ENCODE measurements at places on chromosomes 16 and 17.
A peak's percentile ranks its signal among the peaks of the same experiment; 100 is the strongest.

DNA sequence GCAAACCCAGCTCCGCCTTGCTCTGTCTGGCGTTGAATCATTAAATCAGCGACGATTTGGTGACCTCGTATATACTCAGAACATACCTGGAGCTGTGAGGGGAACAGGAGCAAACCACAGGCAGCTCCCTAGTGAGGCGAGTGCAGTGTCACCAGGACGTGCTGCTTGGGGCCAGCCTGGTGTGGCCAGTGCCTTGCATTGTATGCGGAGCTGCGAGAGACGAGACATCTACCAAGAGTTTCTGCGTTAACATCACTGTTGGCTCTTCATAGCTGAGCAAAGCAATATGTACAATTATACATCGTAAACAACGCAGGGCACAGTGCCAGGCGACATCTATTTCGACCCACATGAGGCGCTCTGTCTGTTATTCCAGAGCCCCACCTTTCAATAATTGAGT is 27.9 kb downstream of the MINK1 start:
- no peak for DNase-seq

DNA sequence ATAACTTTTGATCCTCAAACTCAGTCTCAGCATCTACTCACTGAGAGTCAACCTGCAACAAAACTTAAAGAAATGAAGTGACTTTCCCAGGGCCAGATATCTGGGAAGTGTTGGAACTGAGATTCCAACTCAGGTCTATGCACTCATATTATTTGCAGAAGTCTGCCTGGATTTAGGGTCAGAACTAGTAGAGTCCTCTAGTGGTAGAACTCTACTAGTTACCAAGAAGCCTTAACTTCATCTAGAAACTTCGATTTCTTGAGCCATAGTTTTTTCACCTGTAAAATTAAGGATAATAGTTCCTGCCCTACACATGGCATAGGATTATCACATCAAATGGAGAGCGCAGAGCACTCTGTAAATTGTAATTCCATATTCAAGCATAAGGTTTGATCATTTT is 23.4 kb upstream of the KRT24 start:
- DNase-seq, result no peak

DNA sequence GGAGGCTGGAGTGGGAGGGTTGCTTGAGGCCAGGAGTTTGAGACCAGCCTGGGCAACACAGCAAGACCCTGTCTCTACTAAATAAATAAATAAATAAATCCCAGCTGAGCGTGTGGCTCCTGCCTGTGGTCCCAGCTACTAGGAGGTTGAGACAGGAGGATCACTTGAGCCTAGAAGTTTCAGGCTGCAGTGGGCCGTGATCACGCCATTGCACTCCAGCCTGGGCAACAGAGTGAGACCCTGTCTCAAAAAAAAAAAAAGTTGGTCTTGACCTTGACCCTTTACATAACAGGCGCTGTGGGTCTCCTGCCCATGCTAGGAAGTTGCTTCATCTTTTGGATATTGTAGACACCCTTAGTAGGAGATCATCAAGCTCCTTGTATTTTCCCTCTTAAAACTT is 11.4 kb downstream of the ACSF2 start:
- DNase-seq, result no peak

- DNase-seq, result peak; percentile 85
Measured at GRCh38 chr17:15257258-15257788, 7.8 kb downstream of the PMP22 start.

DNA sequence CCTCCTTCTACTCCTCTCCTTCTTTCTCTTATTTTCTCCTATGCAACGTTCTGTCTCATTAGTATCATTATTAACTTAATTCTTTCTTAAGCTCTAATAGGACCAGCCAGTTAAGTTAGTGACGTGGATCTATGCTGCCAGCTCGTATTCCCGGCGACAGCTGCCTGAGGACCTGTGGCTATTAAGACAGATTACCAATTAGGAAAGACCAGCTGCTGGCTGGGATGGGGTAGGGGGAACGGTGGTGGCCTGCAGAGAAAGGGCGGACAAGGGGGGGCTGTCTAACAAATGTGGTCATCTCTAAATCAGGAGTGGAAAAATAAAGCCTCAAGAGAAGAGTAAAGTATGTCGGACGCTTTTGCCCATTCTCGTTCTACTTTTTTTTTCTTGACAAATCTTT is 770 bp upstream of the MYH3 start:
- DNase-seq, result peak; percentile 45

GRCh38 chr16:85249418-85250146 is 137.3 kb upstream of the CIBAR2 start:
- no peak for DNase-seq

GRCh38 chr17:55318081-55318480 is 53.3 kb downstream of the HLF start:
- no peak for DNase-seq

DNA sequence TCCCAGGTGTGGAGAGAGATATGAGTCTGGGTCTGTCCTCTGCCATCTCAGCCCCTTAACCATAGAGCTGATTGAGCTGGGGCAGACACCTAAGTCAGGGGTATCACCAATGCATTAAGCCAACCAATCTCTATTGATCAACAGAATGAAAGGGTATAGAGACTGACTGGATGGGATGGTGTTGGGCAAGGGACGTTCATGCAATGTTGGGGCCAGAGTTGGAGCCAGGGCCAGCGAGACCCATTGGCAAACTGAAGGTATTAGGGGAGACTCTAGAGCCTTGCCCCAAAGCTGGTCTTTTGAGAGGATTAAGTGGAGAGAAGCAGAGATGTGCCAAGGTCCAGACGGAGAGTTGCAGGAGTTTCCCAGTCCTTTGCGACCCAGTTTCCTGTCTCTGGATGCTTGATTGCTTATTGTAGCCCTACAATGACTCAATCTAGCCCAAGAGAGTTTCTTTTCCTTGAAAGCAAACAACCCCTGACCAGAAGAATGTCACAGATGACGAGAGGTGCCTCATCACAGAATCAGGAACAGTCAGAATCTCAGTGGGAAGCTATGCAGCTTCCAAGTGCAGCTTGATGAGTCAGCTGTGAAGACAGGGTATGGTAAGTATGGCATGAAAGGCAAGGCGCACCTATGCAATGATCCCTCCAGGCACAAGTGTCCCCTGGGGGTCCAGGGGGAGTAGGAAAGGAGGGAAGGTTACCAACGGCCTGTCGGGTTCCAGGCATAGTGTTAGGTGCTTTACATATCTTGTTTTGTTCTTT is 137.2 kb downstream of the UTP18 start:
- DNase-seq, result no peak

- no peak for DNase-seq
Measured at GRCh38 chr17:66317629-66318028, 15.2 kb downstream of the PRKCA start.

DNA sequence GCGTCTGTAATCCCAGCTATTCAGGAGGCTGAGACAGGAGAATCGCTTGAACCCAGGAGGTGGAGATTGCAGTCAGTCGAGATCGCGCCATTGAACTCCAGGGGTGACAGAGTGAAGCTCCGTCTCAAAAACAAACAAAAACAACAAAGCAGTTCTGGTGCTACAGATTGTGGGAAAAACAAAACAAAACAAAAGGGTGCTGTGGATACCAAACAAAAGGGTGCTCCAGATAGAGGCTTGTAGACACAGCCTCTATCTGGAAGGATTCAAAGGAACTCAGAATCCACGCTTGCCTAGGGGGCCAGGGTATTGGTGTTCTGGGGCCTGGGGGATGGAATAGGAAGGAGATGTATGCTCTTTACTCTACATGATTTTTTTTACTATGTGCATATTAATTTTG is 2.5 kb downstream of the MYLK3 start:
- DNase-seq, result no peak

- DNase-seq, result no peak
Measured at GRCh38 chr17:49887086-49887743, 39.3 kb upstream of the TAC4 start.

DNA sequence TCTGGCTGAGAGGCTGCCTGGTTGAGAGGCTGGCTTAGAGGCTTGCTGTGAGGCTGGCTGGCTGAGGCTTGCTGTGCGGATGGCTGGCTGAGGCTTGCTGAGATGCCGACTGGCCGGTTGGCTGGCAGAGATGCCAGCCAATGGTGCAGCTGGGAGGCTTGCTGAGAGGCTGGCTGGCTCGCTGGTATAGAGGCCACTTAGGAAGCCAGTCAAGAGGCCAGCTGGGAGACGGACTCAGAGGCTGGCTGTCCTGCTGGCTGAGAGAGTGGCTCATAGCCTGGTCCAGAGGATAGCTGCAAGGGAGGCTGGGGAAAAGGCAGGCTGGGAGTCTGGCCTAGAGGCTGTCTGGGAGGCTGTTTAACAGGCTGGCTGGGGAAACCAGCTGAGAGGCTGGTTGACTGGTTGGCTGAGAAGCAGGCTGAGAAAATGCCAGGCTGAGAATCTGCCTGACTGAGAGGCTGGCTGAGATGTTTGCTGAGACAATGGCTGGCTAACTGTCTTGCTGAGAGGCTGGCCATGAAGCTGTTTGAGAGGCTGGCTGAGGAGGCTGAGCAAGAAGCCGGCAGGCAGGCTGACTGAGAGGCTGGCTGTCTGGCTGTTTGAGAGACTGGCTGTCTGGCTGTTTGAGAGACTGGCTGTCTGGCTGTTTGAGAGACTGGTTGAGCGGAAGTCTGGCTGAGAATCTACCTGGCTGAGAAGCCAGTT is 37.5 kb upstream of the ACSM2B start:
- no peak for DNase-seq

GRCh38 chr17:61409301-61410112 is 9.9 kb downstream of the TBX2 start:
- peak; percentile 90 for DNase-seq

DNA sequence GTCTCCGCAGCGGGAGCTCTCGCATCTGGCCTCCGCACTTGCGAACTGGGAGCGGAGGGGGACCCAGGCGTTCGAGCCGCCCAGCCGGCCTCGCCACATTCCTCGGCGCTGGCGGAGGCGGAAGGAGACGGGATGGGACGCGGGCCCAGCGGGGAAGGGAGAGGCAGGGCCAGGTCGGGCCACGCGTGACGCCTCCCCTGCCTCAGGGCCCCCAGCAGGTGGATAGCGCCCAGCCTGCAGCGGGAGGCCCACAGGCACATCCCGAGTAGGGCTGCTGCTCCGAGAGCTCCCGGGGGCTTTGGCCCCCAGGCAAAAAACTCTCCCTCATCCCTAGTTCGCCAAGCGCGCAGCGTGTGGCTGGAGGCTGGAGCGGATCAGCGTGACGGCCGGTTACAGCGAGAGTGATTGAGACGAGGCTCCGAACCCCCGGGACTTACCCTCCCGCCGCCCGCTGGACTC is 800 bp downstream of the PLEKHH3 start:
- no peak for DNase-seq

DNA sequence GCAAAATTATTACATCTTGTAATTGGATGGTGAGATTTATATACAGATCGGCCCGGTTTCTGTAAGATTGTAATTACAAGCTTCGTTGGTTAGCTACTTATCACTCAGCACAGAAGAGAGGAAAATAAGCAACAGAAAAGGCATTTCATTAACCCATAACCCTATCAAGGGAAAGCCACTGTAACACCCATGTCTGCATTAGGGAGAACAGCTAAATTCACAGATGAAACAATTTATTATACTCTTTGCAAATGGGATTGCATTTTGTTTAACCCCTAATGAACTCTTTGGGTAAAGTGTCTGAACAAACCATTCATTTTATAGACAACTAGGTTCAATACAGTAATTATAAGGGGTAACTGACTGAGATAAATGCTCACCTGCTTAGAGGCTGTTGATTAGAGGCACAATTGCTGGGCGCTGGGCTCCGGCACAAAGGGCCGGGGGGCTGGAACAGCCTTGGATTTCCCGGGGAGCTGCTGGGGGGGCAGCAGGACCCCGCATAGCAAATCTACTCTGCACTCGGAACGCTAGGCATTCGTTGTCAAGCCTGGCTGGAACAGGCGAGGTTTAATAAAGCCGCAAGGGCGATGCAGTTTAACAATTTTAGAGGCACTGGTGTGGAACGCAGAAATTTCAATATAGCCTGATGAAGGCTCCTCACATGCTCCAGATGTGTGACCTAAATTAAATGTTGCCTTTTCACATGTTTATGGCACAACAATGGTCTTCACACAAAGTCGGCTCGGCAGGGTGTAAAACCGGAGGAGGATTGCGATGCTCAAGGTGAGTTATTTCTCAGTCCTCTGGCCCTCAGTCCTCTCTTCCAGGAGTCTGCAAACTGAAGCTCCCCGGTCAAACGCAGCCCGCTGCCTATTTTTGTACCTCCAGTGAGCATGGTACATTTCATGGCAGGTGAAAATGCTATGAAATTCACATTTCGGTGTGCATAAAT is 134.0 kb upstream of the IRX6 start:
- DNase-seq, result no peak

- no peak for DNase-seq
Measured at GRCh38 chr17:47996201-47996600, 25.3 kb downstream of the CDK5RAP3 start.

- DNase-seq, result no peak
Measured at GRCh38 chr17:3843935-3844516, 2.0 kb downstream of the NCBP3 start.

DNA sequence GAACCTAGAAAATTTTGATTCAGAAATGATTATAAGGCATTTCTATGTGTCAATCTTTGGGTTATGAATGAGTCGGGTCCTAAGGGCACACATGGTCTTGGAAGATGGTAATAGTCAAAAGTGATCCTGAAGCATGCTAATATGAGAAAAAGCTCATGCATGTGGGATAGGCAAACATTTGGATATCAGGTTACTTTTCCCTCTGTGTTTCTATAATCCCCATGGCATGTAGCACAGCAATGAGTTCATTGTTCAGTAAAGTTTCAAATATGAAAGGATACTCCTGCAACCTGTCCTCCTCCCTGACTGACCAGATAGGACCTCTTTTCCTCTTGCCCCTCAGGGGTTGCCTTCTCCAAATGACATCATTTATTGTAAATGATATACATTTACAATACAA is 249.9 kb upstream of the MON1B start:
- no peak for DNase-seq

GRCh38 chr17:78672871-78673371 is 95.7 kb upstream of the DNAH17 start:
- no peak for DNase-seq

DNA sequence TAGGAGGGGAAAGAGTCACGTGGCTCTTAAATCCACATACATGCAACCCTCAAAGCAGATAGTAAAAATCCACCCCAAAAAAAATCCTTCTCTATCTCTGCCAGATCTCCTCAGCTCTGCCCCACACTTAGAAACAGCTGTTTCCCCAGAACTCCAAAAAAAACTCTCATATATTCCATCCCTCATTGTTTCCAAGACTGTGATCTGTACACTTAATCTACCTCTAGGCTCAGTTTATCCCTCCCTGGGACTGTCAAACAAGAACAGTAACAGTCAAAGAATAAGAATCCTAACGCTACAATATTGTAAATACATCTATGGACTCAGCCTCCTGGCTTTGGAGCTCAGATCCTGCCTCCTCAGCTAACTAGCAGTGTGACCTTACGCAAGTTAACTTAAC is 11.6 kb downstream of the CUEDC1 start:
- DNase-seq, result peak; percentile 62

GRCh38 chr17:59757470-59757869 is 50.0 kb downstream of the VMP1 start:
- DNase-seq, result no peak

DNA sequence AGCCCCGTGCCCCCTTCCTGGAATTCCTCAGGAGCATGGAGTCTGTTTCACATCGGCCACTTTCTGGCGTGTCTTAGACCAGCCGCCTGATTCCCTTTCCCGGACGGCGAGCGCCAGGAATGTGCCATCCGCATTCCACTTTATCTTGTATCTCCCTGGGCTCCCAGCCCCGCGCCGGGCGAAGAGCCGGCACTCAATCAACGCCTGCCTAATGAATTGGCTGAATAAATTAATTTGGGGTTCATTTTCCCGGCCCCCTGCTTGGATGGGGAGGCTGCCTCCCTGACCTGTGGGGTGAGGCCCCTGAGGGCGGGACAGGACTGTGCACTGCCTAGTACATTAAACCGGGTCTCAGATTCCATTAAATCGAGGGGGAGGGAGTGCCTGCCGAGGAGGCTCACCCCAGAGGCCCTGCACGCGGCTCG is 282.3 kb upstream of the TNRC6C start:
- DNase-seq, result no peak
